CD8-positive, alpha-beta memory T cell (primary cell): ENCODE measurements at places on chromosomes 4 and X. TPM values are rescaled to one million over a fixed set of nuclear protein-coding genes. Genes with fewer than 3 reads are reported as not detected.

The MAB21L2 gene
- total RNA-seq, result not detected

The THAP9 gene
- total RNA-seq, result 1.6 TPM

The MMRN1 gene
- total RNA-seq, result not detected

GRCh38 chr4:118825799-118826198 lies 10.1 kb downstream of the SEC24D start:
- peaks cover 7% of the 10 kb centered on the region for H3K36me3 ChIP-seq
- no peak overlapping the region for H3K4me3 ChIP-seq
- no peak overlapping the region for H3K27ac ChIP-seq
- H3K27me3 ChIP-seq, result no peaks in the 10 kb centered on the region
- H3K4me1 ChIP-seq, result peaks cover 5% of the 10 kb centered on the region

- H3K4me1 ChIP-seq, result no peaks in the 10 kb centered on the region
- no peaks in the 10 kb centered on the region for H3K27me3 ChIP-seq
These were observed 49.3 kb upstream of the SLC7A11 start for GRCh38 chr4:138291431-138291830.

GRCh38 chrX:57915680-57916079 lies 5.4 kb upstream of the ZXDA start:
- no peak for DNase-seq
- no peaks in the 10 kb centered on the region for H3K27me3 ChIP-seq
- H3K4me3 ChIP-seq, result no peak overlapping the region

- H3K27ac ChIP-seq, result no peak overlapping the region
- H3K4me3 ChIP-seq, result no peak overlapping the region
- no peaks in the 10 kb centered on the region for H3K36me3 ChIP-seq
- H3K4me1 ChIP-seq, result no peaks in the 10 kb centered on the region
These were observed 7.6 kb upstream of the GUF1 start for GRCh38 chr4:44670506-44671199.

DNA sequence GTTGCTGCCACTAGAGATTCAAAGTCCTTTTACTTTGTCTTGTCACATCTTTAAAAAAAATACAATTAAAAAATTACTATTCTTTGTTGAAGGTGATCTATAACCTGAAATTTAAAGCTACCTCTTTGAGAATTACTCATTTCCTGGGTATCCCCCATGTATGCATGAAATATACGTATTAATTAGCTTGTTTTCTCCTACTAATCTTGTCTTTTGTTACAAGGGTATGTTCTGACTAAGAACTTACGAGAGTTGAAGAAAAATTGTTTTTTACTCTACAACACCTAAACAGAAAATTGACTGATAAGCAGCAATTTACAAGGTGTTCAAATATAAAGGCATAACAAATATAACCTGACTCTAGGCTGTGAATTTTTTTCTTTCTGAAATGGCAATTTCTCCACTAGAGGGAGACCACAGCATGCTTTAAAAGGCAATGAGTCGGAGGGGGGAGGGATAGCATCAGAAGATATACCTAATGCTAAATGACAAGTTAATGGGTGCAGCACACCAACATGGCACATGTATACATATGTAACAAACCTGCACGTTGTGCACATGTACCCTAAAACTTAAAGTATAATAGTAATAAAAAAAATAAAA lies 249.6 kb downstream of the OPHN1 start:
- H3K36me3 ChIP-seq, result no peaks in the 10 kb centered on the region
- no peaks in the 10 kb centered on the region for H3K4me1 ChIP-seq
- DNase-seq, result no peak
- no peaks in the 10 kb centered on the region for H3K27me3 ChIP-seq
- no peak overlapping the region for H3K4me3 ChIP-seq

GRCh38 chr4:36322921-36323354 lies 41.5 kb downstream of the DTHD1 start:
- no peak overlapping the region for H3K4me3 ChIP-seq
- peak; percentile 16 for DNase-seq
- no peaks in the 10 kb centered on the region for H3K27me3 ChIP-seq
- H3K36me3 ChIP-seq, result no peaks in the 10 kb centered on the region
- H3K27ac ChIP-seq, result no peak overlapping the region

GRCh38 chrX:63012574-63012973 lies 338.6 kb downstream of the SPIN4 start:
- no peak overlapping the region for H3K27ac ChIP-seq
- H3K4me1 ChIP-seq, result no peaks in the 10 kb centered on the region
- no peak overlapping the region for H3K4me3 ChIP-seq
- no peak for DNase-seq

DNA sequence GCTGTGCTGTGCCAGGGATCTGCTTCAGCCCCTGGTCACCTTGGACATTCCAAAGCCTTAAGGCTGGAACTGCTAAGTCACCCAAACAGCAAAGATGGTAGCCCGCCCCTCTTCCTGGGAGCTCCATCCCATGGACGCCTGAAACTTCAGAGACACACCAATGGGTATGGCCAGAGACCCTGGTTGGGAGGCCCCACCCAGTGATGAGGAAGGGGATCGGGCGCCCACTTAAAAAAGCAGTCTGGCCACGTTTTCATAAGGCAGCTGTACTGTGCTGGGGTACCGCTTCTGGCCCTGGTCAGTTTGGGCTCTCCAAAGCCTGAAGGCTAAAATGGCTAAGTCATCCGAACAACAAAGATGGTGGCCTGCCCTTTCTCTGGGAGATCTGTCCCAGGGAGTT lies 9.4 kb upstream of the TMSB15C start:
- no peaks in the 10 kb centered on the region for H3K4me1 ChIP-seq
- no peaks in the 10 kb centered on the region for H3K36me3 ChIP-seq
- H3K27ac ChIP-seq, result no peak overlapping the region
- no peaks in the 10 kb centered on the region for H3K27me3 ChIP-seq
